ENCODE measurements at places on chromosomes 16 and 17. TPM values are rescaled to one million over a fixed set of nuclear protein-coding genes. Genes with fewer than 3 reads are reported as not detected.

The ITFG1 gene
- 41.3 TPM for total RNA-seq

The MED9 gene
- total RNA-seq: 17.7 TPM

The HID1 gene
- 101 TPM for total RNA-seq

DNA sequence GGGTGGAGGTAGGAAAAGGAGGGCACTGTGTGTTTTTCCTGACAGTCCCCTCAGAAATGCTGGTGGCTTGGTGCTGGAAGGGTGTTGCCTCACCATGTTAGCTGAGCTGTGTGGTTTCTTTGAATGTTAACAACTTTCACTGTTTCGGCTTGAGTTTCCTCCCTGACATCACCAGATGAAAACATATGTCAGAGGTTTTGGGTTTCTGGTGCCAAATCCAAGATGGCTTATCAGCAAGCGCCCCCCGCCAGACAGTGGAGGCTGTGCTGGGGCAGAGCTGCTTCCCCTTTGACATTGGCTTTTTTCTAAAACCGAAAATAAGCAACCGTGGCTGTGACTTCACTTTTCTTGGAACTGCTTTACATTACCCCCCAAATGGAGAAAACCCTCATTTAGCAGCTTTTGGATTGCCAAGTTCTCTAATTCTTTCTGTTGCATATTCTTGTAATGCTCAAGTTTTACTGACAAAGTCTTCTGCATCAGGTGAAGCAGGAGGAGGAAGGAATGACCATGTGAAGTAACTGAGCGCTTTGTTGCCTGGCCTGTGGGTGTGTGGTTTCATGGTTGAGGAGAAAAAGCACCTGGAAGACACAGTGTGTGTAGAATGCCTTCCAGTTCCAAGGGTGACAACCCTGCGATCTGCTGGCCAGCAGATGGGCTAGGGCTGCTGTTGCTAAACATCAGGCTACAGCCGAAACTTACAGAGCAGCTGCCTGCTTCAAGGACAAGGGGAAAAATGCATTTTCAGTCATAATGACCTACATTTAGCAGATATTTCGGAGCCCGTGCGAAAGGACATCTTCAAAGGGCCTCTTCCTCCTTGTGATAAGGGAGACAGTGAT is 9.7 kb downstream of the RMI2 start:
- no peak for DNase-seq

- DNase-seq: no peak
These were observed 141.5 kb downstream of the IRF8 start for GRCh38 chr16:86040496-86040895.
